NCI-H1436 treated with DMSO at 0.1 percent for 48 hours (cell line): ENCODE measurements at places on chromosomes 11 and 22.

GRCh38 chr22:43273902-43274484, 69.2 kb downstream of the SCUBE1 start:
- DNase-seq, result no peak

- DNase-seq, result no peak
Observed at GRCh38 chr11:81036168-81036870, 1595.5 kb upstream of the TENM4 start.

DNA sequence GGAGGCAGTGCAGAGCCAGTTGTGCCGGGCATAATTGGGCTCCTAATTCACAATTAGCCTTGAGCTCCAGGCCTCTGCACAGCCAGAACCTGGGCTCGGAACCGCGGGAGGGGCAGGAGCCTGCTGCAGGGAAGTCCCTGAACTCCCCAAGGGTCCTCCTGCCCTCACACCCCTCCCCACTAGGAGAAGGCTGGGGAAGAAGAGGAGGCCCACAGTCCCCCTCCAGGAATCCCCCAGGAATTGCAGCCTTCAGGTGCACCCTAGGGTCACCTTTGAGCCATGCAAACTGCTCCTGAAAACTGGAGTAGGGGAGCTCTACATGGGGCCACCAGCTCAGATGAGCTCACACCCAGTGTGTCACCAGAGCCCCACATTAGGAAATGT, 93.8 kb upstream of the LMO1 start:
- DNase-seq, result no peak

- no peak for DNase-seq
Observed at GRCh38 chr11:2576549-2576948, 123.2 kb downstream of the KCNQ1OT1 start.

- no peak for DNase-seq
Observed at GRCh38 chr11:12682737-12683500, 8.7 kb downstream of the TEAD1 start.

DNA sequence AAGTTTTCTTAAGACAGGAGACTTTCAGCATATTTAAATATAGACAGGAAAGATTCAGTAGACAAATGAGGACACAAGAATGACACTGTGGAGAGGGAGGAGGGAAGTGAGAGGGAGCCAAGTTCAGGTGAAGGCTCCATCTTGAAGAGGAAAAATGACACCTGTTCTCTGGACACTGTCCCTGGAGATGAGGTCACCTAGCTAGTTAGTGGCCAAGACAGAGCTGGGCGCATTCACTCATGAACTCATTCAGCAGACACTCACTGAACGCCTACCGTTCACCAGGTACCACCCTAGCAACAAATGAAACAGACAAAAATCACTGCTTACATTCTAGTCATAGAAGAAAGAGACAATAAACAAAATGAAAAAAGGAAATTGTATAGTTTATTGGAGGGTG, 103.3 kb upstream of the PARVA start:
- DNase-seq, result no peak

GRCh38 chr11:115349335-115350017, 154.7 kb downstream of the CADM1 start:
- no peak for DNase-seq

- DNase-seq, result no peak
Observed at GRCh38 chr11:95923728-95924413, at the start of gene MTMR2. Gene MTMR2, minus strand, starts transcription at chr11:95924107. Its CDS starts 153 bp downstream, at chr11:95923954.

GRCh38 chr22:31295360-31295759, 3.1 kb upstream of the PIK3IP1 start:
- no peak for DNase-seq

DNA sequence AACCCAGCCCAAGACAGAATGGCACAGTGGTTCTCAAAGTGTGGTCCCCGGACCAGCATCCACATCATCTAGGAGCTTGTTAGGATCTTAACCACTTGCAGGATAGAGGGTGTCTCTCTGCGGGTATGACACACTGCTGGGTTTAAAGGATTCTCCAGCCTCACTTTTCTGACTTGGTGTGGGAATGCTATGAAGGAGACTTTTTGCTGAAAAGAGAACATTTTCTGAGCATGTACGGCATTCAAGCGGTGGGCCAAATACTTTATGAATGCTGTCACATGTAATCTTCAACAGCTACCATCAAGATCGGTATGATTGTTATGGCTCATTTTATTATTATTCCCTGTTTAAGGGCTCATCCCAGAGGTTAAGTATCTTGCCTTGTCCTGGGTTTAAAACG, 1.8 kb upstream of the CD82 start:
- DNase-seq, result no peak

DNA sequence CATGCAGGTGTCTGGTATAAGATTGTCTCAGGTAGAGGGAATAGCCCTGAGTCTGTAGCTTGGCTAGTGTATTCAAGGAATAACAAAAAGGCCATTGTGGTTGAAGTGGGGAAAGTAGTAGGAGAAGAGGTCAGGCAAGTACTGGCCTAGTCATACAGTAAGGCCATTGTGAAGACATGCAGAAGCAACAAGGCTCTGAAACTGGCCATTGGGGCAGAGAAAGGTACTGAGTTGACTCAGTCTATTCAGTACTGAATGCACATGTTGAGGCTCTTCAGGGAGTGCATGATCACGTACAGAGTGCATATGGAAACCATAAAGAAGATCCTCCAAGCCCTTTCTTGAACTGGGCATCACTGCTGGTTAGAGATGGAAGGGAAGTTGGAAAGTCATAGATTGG, 477.6 kb downstream of the SOX6 start:
- no peak for DNase-seq

DNA sequence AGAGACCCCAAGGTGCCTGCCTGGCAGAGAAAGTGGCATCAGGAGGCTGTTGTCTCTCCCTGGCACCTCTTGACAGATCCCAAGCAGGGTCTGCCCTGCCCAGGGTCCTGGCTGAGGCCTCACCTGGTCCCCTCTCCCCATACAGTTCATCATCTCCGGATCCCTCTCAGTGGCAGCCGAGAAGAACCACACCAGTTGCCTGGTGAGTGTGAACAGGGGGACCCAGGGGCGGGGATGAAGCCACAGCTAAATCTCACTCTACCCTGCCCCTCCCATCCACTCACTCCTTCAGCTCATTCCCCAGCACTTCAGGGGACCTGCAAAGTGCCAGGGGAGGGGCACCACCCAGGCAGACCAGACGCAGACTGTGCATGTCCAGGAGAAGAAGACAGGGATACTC, 14.0 kb upstream of the MS4A10 start:
- no peak for DNase-seq

DNA sequence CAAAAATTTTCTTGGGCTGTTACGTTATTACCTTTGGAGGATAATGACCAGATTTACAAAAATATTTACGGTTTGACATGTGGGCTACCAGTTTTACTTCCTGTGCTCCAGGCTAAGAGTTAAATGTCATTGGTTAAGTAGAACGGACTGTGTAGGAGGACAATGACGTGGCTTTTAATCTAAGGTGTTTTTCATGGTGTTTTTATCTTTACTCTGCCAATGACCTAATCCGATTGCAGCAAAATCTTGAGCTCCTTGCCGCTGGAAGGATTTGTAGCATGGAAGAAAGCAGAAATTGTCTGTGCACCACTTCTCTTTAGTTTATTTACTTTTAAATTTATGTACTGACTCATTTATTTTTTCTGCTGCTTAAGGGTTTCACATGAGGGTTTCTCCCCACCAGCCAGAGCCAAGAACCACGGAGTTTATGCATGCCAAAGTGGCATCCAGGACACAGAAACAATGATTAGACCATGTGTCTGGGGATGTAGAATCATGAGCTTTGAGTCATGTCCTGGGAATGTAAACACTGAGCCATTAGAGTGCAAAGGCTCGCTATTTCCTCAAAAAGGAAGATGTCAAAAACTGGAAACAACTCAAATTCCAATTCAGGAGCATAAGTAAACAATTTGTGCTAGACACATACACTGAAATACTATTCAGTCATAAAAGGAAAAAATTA, 1.9 kb upstream of the CARD16 start:
- DNase-seq, result no peak

DNA sequence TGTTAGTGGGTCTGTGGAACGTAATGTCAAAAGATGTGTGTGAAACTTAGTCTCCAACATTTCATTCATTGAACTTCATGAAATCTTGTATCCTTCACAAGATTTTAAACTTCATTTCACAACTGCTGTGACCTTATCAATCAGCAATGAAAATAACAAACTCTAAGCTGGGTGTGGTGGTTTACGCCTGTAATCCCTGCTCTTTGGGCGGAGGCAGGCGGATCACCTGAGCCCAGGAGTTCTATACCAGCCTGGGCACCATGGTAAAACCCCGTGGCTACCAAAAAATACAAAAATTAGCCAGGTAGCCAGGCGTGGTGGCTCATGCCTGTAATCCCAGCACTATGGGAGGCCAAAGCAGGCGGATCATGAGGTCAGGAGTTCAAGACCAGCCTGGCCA, 5.1 kb downstream of the CHKA start:
- no peak for DNase-seq

DNA sequence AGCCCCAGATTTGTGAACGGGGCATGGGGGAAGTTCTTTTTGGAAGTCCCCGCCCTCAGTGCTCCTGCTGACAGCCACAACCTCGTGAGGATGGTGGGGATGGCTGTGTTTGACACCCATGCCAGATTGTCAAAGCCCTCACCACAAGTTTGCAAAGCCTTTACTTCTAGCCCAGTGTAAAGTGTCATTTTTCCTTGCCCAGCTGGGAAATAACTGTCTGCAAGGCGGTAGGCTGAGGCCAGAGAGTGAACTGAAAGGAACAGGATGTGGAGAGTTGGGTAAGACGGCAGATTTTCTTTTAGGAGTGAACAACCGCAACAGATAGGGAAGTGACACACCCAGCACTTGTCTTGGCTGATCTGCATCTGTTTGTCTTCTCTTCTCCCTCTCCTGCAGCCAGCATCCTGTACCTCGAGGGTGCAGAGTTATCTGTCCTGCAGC, 13.6 kb downstream of the IL17RA start:
- DNase-seq, result no peak

DNA sequence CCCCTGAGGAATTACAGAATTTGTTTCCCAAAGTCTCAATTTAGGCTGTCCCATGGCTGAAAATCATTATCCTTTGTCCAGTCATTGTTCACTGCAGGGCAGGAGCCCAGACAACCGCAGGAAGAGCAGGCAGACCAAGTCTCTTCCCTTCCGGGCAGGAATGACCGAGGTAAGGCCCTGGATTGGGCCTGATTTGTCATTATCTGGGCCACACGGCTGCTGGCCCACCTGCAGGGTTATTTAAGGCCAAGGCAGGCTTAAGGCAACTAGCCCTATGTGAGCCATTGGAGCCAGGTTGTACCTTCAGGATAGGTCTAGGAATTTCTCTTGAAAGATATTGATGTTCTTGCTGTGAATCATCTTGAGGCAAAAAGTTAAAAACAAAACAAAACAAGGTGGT, 9.7 kb upstream of the IL10RA start:
- DNase-seq, result no peak

GRCh38 chr11:85844439-85845123, 10.6 kb upstream of the CCDC83 start:
- DNase-seq, result no peak

DNA sequence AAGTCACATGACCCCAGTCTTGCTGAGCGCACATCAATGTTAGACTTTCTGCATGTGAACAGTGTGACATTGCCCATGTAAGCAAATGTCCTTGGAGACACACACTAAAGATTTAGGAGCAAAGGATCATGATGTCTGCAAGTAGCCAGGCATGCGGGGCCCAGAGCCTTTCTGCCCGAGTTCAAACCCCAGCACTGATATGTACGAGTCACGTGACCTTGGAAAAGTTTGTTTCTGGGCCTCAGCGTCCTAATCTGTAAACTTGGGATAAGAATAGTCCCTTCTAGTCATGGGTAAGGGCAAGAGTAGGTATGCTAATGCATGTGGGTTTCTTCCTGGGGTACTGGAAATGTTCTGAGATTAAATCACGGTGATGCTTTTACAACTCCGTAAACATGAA, 16.8 kb upstream of the PGA3 start:
- no peak for DNase-seq

DNA sequence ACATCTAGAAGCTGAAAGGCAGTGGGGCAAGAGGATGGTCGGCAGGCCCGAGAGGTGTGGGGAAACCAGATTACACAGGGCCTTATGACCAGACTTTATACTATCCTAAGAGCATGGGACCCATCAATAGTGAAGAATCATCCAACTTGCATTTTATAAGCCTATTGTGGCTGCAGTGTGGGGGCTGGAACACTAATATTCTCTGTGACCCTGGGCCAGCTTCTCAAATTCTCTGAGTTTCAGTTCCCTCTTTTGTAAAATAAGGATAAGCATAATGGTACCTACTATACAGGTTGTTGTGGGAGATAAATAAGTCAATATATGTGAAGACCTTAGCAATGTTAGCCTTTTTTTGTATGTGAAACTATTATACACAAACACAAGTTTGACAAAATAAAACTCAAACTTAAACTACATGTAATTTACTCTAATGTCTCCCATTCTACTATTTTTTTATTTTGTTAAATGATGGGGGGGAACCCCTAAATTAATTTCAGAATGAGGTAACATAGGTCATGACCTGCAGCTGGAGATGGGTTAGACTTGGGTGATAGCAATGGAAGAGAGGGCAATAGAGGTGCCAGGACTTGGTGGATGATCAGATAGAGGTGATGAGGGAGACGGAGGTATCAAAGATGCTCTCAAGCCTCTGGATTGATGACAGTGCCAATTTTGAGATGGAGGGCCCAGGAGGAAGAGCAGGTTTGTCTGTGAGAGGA, 30.1 kb downstream of the SMCO4 start:
- DNase-seq, result no peak

GRCh38 chr22:27801616-27802345, at the start of gene MN1:
Gene MN1, minus strand, starts transcription at chr22:27801756. Its CDS starts 1,213 bp downstream, at chr22:27800543.
- DNase-seq, result no peak

- DNase-seq, result no peak
Observed at GRCh38 chr11:58919561-58919960, 19.7 kb upstream of the GLYATL1 start.

GRCh38 chr11:43021466-43021865, 290.3 kb upstream of the API5 start:
- no peak for DNase-seq

GRCh38 chr11:106540001-106540400, 462.5 kb downstream of the AASDHPPT start:
- no peak for DNase-seq

- DNase-seq, result no peak
Observed at GRCh38 chr22:48491451-48491941, 1336.2 kb downstream of the BRD1 start.

- no peak for DNase-seq
Observed at GRCh38 chr11:34356913-34357700, 703 bp downstream of the ABTB2 start.

- no peak for DNase-seq
Observed at GRCh38 chr22:43754176-43754575, 57.9 kb downstream of the EFCAB6 start.

GRCh38 chr11:126607374-126607773, 251.9 kb downstream of the ST3GAL4 start:
- DNase-seq, result no peak

- DNase-seq, result no peak
Observed at GRCh38 chr11:78840623-78841022, 266.0 kb upstream of the NARS2 start.

GRCh38 chr11:34067383-34068065, 16.0 kb downstream of the CAPRIN1 start:
- no peak for DNase-seq

DNA sequence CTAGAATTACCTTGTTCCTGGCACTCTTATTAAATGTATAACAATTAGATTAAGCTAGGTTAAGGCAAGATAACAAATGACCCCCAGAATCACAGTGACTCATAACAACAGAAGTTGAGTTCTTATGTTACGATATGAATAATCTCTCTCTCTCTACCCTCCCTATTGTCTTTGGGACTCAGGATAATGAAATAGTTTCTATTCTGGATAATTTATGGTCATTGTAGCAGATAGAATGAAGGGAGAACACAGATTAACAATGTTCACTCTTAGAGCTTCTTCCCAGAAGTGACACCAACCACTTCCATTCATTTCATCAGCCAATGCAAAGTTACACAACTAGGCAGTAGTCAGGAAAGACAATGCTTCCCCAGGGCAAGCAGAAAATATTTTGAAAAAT, 334.5 kb downstream of the C11orf87 start:
- no peak for DNase-seq
